ENCODE measurements at places on chromosomes 6 and 20.

- DNase-seq = no peak
Measured at GRCh38 chr20:57902473-57902872, 192.7 kb upstream of the PMEPA1 start.

DNA sequence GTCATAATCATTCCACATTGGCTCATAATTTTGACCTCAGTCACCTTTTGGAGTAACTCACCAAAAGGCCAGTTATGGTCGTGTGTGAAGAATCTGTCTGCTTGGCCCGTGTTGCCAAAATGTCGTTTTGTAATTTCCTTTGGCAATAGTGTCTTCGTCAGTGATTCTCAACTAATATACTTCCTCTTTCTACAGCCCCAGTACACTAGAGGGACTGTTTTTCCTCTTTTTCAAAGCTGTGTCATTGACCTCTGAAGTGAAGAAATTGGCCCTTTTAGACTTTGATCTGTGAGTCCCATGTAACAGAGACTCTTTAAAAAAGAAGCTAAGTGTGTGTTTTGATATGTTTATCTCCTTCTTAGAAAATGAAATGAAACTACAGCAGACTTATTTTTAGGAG, 5.2 kb downstream of the FOXO3 start:
- DNase-seq = no peak

- DNase-seq = no peak
Measured at GRCh38 chr6:5266423-5266822, 5.1 kb downstream of the FARS2 start.

DNA sequence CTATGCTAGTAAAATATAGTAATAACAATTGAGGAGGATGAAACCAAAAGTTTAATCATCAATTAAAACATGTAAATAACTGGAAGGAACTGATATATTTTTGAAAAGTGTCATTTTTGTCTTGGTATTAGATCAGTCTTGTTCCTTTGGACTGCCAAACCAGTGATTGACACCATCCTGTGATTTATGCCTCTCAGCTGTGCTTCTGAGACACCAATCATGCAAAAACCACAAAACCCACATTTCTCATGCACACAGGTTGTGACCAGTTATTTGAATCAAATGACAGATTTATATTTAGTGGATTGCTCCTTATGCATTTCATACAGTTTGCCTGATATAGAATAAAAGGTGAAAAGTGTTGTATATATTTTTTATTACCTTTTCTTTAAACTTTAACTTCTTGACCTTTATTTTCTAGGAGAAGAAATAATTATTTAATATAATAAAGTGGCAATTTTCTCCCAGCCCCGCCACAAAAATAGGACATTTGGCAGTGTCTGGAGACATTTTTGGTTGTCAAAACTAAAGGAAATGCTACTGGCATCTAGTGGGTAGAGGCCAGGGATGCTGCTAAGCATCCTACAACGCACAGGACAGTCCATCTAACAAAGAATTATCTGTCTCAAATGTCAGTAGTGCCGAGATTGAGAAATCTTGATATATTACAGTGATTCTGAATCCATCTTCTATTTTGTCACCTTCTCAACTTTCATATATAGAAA, 383.6 kb downstream of the BCKDHB start:
- no peak for DNase-seq

- DNase-seq = peak; percentile 50
Measured at GRCh38 chr20:35992713-35993335, 24.4 kb downstream of the CNBD2 start.

DNA sequence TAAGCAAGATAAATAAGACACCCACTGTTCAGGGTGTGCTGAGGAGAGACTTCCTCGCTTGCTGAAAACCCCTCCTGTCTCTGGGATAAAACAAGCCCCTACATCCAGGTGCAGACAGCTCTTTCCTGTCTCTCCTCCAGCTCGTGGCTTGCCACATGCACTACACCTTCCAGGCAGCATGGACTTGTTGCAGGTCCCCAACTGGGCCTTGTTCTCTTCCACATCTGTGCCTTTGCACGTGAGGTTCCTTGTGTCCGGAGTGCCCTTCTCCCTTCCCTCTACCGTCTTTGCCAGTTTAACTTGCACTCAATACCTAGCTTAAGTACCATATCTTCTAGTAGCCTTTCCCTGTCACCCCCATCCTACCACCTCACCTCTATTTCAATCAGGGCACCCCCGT, 397.6 kb downstream of the RNGTT start:
- no peak for DNase-seq

DNA sequence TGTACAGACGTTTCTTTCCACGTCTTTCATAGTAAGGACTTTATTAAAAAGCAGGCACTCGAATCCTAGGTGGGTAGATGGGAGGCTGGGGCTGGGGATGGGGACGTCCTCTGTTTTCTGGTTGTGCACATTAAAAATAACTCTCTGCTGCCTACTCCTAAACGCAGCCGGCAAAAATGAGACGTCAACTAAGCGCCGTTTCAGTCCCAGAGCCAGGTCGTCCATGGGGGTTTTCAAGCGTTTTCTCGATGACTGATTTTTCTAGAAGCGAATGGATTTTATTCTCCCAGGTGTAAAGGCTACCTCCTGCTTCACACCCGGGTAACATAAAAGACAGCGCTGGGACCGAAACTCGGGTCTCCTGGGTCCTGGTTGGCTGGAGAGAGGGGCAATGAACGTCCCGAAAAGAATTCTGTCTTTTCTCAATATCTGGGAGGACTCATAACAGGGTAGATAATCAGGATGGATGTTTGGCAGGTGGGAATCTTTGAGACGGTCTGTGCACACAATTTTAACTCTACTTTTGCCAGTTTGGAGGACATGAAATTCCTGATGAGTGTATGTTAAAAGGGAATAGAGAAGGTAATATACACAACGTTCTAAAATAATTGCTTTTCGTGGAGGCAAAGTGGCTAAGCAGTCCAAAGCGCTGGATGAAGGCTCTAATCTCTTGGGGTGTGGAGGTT, 25.2 kb downstream of the GPX6 start:
- DNase-seq = peak; percentile 10

- DNase-seq = no peak
Measured at GRCh38 chr20:36298061-36298460, 8.1 kb upstream of the DLGAP4 start.

DNA sequence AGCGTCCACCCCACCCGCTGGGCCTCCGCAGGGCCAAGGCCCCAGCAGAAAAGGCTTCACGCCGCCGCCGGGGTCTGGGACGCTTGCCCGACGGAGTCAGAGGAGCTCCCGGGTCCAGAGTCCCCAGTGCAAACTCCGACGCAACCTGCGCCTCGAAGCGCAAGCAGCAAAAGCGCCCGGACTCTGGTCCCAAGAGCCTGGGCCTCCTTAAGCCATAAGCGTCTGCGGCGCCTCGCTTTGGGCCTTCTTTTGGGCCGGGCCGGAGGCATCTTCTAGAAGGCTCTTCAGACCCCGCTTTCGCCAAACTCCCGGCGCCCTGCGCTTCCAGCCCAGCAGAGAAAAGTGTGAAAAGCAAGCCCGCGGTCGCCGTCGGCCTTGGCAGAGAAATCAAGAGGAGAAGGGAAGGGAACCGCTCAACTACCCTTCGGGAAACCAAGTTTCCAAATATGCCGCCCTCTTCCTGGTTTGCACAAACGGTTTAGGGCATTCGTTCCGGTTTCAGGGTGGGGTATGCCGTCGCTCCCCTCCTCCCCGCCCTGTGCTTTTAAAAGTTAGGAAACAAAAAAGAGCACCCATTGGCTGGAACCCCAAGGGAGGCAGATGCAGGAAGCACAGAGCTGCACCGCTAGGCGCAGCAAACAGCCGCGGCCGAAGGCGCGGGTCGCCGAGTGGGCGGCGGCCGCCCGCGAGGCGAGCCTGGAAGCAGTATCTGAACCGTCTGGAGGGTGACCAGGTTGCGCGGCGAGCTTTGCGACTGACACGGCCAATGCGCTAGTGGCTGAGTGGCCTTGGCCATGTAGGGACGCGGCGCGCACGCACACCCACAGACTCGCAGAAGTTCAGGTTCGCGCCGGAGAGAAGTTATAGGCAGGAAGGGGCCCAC, 1.2 kb downstream of the TBX18 start:
- no peak for DNase-seq

- peak; percentile 90 for DNase-seq
Measured at GRCh38 chr20:35994994-35995453, 26.6 kb downstream of the CNBD2 start.

DNA sequence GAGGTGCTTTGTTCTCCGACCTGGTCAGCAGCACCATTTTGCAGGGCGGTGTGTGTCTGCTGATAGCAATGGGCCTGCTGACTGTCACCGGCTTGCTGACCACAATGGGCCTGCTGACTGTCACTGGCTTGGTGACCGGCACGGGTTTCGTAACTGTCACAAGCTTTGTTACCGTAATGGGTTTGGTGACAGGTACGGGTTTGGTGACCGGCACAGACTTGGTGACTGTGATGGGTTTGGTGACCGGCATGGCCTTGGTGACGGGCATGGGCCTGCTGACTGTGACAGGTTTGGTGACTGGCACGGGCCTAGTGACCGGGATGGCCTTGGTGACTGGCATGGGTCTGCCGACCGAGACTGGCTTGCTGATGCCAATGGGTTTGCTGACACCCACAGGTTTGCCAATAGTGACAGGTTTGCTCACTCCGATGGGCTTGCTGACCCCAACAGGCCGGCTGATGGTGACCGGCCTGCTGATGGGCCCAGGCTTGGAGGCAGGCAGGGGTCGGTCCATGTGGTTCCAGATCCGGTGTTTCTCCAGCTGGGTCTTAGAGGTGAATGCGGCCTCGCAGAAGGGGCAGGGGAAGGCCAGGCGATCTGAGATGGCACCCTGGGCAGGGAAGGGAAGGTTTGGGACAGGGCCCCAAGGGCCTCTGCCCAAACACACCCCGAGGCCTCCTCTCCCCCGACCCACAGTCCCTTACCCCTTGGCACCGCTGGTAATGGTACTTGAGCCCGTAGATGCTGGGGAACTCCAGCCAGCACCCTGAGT, 3.4 kb downstream of the ZNF512B start:
- DNase-seq = no peak

GRCh38 chr6:152969688-152970418, 13.0 kb downstream of the FBXO5 start:
- no peak for DNase-seq

DNA sequence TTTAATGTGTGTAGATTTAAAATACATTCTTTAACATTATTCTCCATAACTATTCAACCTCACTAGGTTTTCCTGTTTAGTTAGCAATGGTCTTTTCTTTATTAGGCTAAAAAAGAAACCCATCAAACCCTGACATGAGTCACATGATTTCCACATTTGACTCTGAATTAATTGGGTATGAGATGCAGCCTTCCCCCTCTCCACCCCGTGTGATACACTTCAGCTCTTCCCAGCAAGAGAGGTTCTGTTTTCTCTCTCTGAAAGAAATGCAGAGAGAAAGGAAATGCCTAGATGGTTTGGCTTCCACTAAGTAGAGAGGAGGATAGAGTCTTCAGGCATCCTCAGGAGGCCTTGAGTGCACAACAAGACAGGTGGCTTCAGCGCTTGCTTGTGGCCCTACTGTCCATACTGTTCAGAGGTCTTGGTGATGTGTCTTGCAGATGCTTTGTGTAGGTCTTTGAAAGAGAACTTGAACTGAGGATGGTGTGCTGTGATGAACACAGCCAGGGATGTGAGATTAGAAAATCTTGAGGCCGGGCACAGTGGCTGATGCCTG, 17.3 kb downstream of the FARS2 start:
- DNase-seq = no peak

GRCh38 chr6:102126488-102126887, 733.0 kb downstream of the GRIK2 start:
- DNase-seq = no peak

DNA sequence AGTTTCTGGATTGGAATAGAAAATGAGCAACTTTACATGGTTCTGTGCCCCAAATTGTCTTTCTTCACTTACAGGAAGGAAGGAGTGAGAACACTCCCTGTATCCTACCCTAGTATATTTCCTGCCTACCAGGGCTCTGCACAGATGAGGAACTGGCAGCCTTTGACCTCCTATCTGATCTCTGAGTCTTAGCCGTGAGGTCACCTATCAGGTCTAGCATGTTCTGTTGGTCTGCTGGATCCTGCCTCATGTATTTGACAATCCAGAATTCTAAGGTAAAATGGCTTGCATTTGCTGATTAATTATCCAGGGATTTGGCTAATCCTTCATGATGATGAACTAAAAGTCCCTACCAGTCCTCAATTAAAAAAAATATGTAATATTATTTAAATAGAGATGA, 35.0 kb upstream of the TRAM2 start:
- no peak for DNase-seq

- no peak for DNase-seq
Measured at GRCh38 chr20:57610261-57610952, 9.8 kb downstream of the ZBP1 start.

GRCh38 chr20:50921803-50922501, 9.3 kb downstream of the ADNP start:
- DNase-seq = no peak

DNA sequence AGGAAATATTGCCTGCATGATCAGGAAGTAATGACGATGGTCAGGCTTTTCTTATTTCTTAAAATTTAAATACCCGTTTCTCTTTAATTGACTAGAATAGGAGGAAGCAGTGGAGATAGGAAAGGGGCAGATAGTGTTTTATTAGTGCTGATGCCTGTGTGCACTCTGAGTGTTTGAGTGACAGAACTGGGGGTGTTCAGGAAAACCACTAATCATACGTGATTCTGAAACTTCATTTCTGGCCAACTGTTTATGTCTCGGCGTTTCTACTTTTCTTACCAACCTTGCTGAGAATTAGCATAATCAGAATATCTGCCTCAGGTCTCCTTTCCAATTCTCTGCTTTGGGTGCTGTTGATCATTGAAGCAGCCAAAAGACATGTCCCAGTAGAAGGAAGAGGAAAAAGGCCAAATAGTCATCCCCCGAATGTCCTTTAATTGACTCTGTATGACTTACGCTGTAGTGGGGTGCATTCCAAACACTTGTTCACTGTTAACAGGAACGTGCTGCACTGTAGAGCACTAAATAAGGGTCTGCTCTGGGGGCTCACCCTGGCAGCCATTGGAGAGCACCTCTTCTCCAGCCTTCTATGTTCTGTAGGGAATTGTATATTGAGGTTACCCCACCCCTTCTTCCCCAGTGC, 152.9 kb downstream of the JARID2 start:
- DNase-seq = no peak

- DNase-seq = no peak
Measured at GRCh38 chr6:13368079-13368730, 39.9 kb upstream of the TBC1D7 start.

DNA sequence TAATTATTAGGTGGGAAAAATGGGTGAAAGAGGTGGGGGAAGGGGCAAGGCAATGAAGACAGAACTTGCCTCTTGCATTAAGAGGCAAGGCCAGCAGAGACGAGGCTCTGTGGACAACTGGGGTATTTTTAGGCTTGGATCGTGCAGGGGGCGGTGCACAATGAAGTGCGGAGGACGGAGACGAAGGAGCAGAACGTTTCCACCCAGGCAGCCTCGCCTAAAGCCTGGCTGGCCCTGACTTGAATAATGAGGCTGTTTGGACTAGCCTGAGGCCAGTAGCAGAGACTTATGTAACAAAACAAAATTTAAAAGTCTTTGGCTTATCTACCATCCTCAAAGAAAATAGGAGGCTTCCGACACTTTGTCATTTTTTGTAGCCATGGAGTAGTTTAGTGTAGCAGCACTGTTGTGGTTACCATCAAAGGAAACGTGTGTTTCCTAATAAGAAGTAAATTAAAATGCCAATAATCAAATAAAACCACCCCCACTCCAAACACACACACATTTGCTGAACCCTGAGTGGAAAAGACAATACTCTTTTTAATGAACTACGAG, 370.0 kb upstream of the CNR1 start:
- DNase-seq = no peak
